ENCODE measurements at places on chromosomes 12 and 14. TPM values are rescaled to one million over a fixed set of nuclear protein-coding genes. Genes with fewer than 3 reads are reported as not detected.

The NRIP2 gene
- total RNA-seq: not detected

The CISTR gene
- total RNA-seq: not detected

- DNase-seq: no peak
These were observed 2.9 kb upstream of the BDKRB1 start for GRCh38 chr14:96252999-96253539.

DNA sequence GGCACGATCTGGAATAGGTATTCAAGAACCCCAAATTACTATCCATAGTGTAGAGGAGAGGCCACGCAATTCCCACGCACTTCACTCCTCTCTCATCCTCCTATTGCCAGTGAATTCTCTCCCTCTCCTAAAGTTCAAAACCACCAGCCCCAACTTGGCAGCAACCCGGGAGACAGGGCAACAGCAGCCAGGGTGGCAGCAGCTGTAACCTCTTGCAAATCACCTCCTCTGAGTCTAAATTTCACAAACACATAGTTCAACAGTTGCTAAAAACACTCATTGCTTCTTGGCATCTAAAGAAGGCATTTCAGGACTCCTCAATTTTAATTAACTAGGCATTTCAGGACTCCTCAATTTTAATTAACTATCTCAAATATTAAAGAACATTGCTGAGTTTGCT, 37.7 kb upstream of the MANSC4 start:
- no peak for DNase-seq

- DNase-seq: no peak
These were observed 1004.2 kb downstream of the TMEM121 start for GRCh38 chr14:106530423-106531107.

- DNase-seq: no peak
These were observed 479.7 kb upstream of the MGAT4C start for GRCh38 chr12:86735851-86736250.

- no peak for DNase-seq
These were observed 20.5 kb downstream of the RILPL1 start for GRCh38 chr12:123512838-123513665.

DNA sequence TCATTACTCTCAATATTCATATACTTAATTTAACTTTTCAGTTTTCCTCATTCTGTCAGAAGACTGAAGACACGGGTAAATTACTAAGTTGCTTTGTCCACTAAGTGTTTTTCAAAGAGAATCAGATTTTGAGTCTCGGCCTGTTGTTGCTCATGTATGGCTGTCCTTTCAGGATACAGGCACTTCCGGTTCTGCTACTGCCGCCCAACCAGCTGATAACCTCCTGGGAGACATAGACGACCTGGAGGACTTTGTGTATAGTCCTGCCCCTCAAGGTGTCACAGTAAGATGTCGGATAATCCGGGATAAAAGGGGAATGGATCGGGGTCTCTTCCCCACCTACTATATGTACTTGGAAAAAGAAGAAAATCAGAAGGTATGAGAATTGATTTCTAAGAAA, 28.3 kb upstream of the TEAD4 start:
- no peak for DNase-seq

- DNase-seq: no peak
These were observed 129.4 kb downstream of the PELI2 start for GRCh38 chr14:56247495-56248200.

Measured in esophagus squamous epithelium (tissue), 5 donors.